Esophagus squamous epithelium (tissue), 5 donors: ENCODE measurements at places on chromosomes 7 and 10.

GRCh38 chr7:29146057-29146706 is at the start of gene CPVL:
Gene CPVL (minus strand): TSS chr7:29146537. CDS start chr7:29121061, 25,476 bp downstream.
- no peak for DNase-seq

GRCh38 chr10:12372846-12373245 is 23.5 kb downstream of the CAMK1D start:
- DNase-seq = no peak

DNA sequence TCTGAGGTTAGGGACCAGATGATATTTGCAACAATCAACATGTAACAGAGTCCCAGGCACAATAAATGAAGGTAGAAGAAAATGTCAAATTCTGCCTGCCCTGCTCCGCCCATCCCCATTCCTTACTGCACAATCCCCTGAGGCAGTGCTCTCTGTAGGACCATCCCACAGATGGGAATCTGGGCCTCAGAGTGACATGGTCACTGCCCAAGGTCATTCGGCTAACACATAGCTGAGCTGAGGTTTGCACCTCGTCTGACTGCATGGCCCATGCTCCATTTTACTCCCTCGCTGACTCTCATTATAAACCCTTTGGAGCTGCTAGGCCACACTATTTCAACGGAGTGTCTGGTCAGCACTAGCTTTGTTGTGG is 1.2 kb downstream of the HOGA1 start:
- no peak for DNase-seq

DNA sequence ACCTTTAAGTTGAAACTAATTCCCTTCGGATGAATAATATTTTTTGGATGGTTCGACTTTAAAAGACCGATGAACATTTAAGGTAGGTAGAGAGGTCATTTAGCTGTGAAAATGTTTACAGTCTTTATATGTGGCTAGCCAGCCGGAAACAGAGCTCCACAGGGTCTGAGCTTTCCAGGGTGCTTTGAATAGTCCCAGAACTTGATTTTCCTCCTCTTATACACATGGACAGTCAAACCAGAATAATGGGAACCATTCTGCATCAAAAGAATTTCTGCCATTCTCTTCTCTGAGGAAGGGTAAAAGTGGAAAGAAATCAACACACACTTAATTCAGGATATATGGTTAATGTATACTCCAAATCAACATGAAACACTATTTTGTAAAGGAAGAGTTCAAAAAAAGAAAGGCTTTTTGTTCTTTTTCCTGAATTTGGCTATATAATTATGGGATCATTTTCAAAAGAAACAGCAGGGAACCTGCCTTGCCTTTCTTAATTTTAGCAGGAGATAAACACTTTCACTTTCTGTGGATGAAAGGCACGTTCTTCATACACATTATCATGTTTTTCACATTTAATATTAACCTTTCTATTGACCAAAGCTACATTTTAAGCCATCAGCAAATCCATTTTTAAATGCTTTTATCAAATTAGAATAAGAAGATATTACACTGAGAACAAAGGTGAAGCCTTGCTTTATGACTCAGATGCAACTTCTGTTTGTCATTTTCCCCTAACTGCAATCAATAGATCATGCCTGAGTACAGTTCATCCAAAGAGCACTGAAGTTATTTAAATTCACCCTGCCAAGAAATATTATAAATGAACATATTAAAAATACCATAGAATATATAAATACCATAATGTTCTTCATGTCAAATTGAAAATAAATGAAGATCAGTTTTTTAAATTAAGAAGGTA is 307.3 kb downstream of the THSD7A start:
- no peak for DNase-seq
